Naive B cell (primary cell): ENCODE measurements at places on chromosomes 12 and 14.

GRCh38 chr12:19726592-19726991 is 287.3 kb downstream of the AEBP2 start:
- no peak for DNase-seq
- H3K27ac ChIP-seq = no peak overlapping the region
- H3K4me3 ChIP-seq = no peak overlapping the region
- H3K36me3 ChIP-seq = no peaks in the 10 kb centered on the region

GRCh38 chr12:5581616-5582015 is 149.7 kb downstream of the NTF3 start:
- no peaks in the 10 kb centered on the region for H3K4me1 ChIP-seq
- DNase-seq = no peak
- H3K4me3 ChIP-seq = no peak overlapping the region
- peaks cover 17% of the 10 kb centered on the region for H3K27me3 ChIP-seq

- peak overlapping the region; percentile 67 for H3K4me3 ChIP-seq
- DNase-seq = no peak
- peaks cover 16% of the 10 kb centered on the region for H3K36me3 ChIP-seq
- peaks cover 44% of the 10 kb centered on the region for H3K27me3 ChIP-seq
Observed at GRCh38 chr14:96198430-96199130, 6.1 kb upstream of the BDKRB2 start.

GRCh38 chr14:94269156-94269555 is 23.9 kb downstream of the SERPINA10 start:
- no peaks in the 10 kb centered on the region for H3K4me1 ChIP-seq
- H3K27me3 ChIP-seq = peaks cover 10% of the 10 kb centered on the region
- no peak overlapping the region for H3K4me3 ChIP-seq
- DNase-seq = no peak
- no peak overlapping the region for H3K27ac ChIP-seq

- H3K27me3 ChIP-seq = peaks cover 28% of the 10 kb centered on the region
- no peak for DNase-seq
- no peaks in the 10 kb centered on the region for H3K36me3 ChIP-seq
- peaks cover 4% of the 10 kb centered on the region for H3K4me1 ChIP-seq
- H3K27ac ChIP-seq = no peak overlapping the region
Observed at GRCh38 chr12:47419497-47419896, 286.3 kb downstream of the RPAP3 start.

- H3K27me3 ChIP-seq = no peaks in the 10 kb centered on the region
- H3K4me3 ChIP-seq = no peak overlapping the region
- peaks cover 33% of the 10 kb centered on the region for H3K36me3 ChIP-seq
Observed at GRCh38 chr12:103807561-103808238, 33.3 kb downstream of the NT5DC3 start.

GRCh38 chr12:130658145-130658911 is 57.8 kb downstream of the RIMBP2 start:
- DNase-seq = no peak
- H3K27me3 ChIP-seq = peaks cover 4% of the 10 kb centered on the region
- H3K4me1 ChIP-seq = no peaks in the 10 kb centered on the region
- H3K36me3 ChIP-seq = no peaks in the 10 kb centered on the region
- H3K27ac ChIP-seq = no peak overlapping the region
- no peak overlapping the region for H3K4me3 ChIP-seq

DNA sequence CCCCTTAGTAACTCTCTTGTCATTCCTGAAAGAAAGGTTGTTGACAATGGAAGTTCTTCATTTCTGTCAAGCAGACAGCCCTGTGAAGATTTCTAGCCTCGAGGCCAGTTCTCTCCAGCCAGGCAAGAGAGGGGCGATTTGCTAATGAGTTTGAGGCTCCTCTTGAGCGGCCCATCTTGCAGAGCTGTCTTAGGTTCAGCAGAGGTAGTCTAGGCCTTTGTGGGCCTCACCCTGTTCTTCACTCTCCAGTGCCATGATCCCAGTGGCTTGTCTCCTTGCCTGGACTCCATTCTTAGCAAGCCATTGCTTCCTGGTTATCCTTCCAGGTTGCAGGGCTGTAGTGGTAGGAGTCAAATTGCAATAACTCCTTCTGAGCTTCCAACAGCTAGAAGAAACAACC is 9.7 kb downstream of the TPH2 start:
- H3K4me3 ChIP-seq = no peak overlapping the region
- no peaks in the 10 kb centered on the region for H3K36me3 ChIP-seq
- no peak for DNase-seq
- H3K4me1 ChIP-seq = no peaks in the 10 kb centered on the region
- peaks cover 38% of the 10 kb centered on the region for H3K27me3 ChIP-seq

GRCh38 chr12:86772696-86773095 is 516.5 kb upstream of the MGAT4C start:
- H3K4me3 ChIP-seq = no peak overlapping the region
- H3K27me3 ChIP-seq = no peaks in the 10 kb centered on the region
- H3K36me3 ChIP-seq = no peaks in the 10 kb centered on the region
- no peak for DNase-seq
